ENCODE measurements at places on chromosomes 6 and 20. TPM values are rescaled to one million over a fixed set of nuclear protein-coding genes. Genes with fewer than 3 reads are reported as not detected.

SPEF1 gene
- not detected for polyA plus RNA-seq

FLOT1 gene
- polyA plus RNA-seq: 109 TPM

ZBTB2 gene
- polyA plus RNA-seq: 14.4 TPM

DNA sequence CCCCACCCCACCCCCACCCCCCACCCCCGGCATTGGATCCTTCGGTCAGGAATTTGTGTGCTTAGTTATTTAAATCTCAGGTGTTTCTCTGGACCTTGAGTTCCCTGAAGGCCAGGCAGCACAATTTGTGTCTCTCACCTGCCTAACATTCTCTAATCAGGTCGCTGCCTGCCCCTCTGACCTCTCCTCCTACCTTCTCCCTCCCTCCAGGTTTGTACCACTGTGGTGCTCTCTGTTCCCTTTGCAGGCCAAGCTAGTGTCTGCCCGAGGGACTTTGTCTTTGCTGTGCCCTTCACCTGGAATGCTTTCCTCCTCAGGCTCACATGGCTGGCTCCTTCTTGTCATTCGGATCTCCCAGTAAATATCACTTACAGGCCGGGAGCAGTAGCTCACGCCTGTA, 131.4 kb upstream of the SLC2A12 start:
- no peaks in the 10 kb centered on the region for H3K4me1 ChIP-seq
- no peak for DNase-seq
- H3K27me3 ChIP-seq: no peaks in the 10 kb centered on the region
- no peak overlapping the region for H3K27ac ChIP-seq
- no peaks in the 10 kb centered on the region for H3K36me3 ChIP-seq

DNA sequence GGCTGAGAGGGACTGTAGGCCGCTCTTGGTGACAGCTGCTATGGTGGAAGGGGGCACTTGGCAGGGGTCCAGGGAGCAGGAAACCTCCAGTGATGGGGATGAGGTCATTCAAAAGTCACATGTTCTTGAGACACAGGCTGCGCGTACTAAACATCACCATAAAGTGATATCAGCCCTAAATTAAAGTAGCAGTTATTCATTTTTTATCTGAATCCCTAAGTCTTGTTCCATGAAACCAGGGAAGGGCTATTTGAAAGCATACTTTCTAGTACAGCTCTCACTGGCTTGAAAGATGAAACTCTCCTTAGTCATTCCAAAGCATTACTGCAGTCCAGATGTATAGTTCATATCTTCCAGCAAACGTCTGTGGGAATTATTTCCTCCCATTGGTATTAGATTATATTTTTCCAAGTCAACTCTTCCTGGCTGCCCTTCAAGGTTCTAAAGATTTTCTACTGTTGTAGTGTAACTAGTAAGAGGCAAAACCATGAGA, 373.1 kb downstream of the CD109 start:
- H3K4me3 ChIP-seq: no peak overlapping the region
- DNase-seq: no peak
- no peaks in the 10 kb centered on the region for H3K4me1 ChIP-seq
- H3K36me3 ChIP-seq: no peaks in the 10 kb centered on the region

DNA sequence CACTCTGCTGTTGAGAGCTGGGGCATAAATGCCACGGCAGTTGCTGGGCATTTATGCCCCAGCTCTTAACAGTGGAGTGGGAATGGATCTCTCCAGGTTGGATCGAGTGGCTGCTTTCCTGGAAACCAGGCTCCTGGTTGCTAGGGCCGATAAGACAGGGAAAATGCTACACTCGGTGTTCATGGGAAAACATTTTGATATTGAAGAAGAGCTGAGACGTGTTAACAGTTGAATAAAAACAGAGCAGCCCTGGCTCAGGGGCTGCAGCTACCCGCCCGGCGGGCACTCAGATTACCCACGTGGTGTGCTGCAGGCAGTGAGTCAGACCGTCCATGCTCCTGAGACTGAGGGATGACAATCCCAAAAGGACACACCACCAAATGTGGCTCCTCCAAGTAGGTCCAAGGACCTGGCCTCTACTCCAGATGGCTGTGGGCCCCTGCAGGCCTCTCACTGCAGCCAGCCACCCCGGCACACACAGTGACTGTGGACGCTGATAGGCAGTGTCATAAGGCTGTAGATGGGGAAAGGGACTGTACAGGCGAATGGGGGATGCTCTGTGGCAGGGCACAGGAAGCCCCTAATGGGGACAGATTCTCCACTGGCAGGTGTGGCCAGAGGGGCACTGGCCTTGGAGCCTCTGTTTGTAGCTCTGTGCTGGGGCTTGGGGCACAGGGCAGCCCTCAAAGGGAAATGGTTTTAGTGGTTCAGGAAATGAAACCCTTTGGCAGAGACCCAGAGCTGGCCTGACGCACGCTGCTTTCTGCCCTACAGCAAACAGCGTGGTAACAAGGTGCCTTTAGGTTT, 237.8 kb downstream of the LY86 start:
- DNase-seq: peak; percentile 69
- peaks cover 23% of the 10 kb centered on the region for H3K4me1 ChIP-seq
- no peaks in the 10 kb centered on the region for H3K36me3 ChIP-seq
- no peak overlapping the region for H3K27ac ChIP-seq

- H3K36me3 ChIP-seq: no peaks in the 10 kb centered on the region
- H3K4me3 ChIP-seq: no peak overlapping the region
- H3K27me3 ChIP-seq: no peaks in the 10 kb centered on the region
- DNase-seq: peak; percentile 25
- 0 out of 2 replicates have a peak overlapping the region, but pooled peaks have one; percentile 17 for H3K27ac ChIP-seq
- H3K4me1 ChIP-seq: peaks cover 9% of the 10 kb centered on the region
Measured at GRCh38 chr6:11968241-11968806, 43.8 kb upstream of the HIVEP1 start.

DNA sequence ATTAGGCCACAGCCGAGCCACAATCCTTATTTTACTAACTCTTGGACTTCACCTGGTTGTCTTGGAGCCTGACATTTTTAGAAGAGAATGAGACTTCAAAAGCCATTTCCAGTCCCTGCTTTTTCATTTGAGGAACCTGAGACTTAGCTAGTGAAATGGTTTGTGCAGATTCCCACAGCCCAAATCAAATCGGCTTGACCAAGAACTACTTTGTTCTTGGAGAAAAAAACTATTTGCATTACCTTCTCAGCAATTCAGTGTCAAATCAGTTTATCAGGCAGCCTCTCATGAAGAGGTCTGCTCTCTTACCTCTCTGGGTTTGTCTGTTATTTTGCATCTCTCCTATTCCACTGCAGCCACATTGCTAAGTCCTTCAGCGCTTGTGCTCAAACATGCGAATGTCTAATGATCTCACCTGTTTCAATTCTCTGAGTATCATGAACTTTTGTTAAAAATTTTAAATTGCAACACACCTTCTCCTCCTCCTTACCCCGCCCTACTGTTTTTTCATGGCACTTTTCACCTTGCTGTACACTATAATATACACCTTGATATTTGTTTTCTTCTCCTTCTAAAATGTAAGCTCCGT, 573 bp upstream of the IFNGR1 start:
- H3K27me3 ChIP-seq: no peaks in the 10 kb centered on the region
- peaks cover 21% of the 10 kb centered on the region for H3K4me1 ChIP-seq
- no peak for DNase-seq
- H3K27ac ChIP-seq: peak overlapping the region; percentile 94

GRCh38 chr20:32316667-32317066, 39.2 kb downstream of the KIF3B start:
- no peak overlapping the region for H3K4me3 ChIP-seq
- H3K4me1 ChIP-seq: no peaks in the 10 kb centered on the region
- peaks cover 7% of the 10 kb centered on the region for H3K36me3 ChIP-seq

DNA sequence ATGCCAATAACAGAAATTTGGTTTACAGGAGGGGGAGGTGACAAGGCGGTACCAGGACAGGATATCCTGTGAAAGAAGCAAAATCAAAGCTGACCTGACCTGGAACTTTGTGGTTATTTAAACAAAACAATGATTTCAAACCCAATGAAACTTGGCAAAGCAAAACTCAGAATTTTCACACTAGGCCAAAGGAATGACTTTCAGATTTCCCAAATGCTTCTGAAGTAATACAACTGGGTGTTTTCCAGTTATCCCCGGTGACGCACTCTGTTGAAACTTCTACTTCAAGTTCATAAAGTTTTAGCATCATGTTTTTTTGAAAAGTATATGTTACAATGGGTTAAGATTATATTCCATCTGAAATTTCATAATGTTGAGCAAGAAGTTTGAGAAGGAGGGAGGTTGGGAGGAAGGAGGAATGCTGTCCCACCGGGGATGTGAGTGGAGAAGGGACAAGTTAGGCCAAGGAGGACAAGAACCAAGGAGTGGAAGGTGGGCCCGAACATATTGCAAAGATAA, 78.1 kb upstream of the TRAF3IP2 start:
- H3K27ac ChIP-seq: no peak overlapping the region
- H3K4me1 ChIP-seq: no peaks in the 10 kb centered on the region
- peaks cover 20% of the 10 kb centered on the region for H3K36me3 ChIP-seq
- DNase-seq: no peak
- H3K27me3 ChIP-seq: no peaks in the 10 kb centered on the region

DNA sequence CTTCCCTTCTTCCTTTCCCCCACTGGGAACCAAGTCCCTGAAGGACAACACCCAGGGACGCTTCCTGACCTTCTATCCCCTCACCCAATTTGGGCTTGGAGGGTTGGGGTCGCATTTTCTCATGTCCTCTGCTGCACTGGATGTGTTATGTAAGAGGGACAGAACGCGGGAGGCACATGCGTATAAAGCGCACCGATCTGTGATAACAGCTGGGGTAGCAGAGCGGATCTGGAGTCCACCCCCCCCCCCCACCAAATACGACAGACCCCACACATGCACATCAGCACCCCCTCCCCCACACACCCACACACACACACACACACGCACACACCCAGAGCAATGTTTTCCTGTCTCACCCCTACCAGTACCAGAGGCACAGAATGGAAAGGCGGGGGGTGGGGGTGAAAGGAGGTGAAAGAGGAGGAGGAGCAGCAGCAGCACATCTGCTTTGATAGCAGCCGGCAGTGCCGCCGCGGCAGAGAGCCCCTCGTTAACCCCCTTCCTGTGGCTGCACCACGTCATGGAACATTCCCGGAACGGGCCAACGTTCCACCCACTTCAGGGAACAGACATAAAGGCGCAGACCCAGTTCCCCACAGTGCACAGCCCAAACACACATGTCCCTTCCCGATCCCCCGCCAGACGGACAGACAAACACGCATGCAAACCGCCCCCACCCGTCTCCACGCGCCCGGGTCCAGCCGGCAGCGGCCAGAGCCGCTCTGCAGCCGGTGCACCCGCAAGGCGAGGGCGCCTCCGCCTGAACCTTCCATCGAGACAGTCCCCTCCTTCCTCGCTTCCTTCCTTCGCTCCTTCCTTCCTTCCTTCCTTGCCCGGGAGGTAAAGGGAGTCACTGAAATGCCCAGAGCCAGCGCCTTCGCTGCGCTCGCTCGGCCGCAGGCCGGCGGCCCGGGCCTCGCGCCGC, 590 bp downstream of the HIVEP2 start:
- DNase-seq: no peak
- H3K4me3 ChIP-seq: peak overlapping the region; percentile 86
- H3K36me3 ChIP-seq: no peaks in the 10 kb centered on the region
- H3K4me1 ChIP-seq: peaks cover 9% of the 10 kb centered on the region
- no peaks in the 10 kb centered on the region for H3K27me3 ChIP-seq
- peak overlapping the region; percentile 98 for H3K27ac ChIP-seq

Measured in GM12878 (cell line).